NCI-H2171 treated with DMSO at 0.1 percent for 48 hours (cell line): ENCODE measurements at places on chromosomes 13 and 19.

DNA sequence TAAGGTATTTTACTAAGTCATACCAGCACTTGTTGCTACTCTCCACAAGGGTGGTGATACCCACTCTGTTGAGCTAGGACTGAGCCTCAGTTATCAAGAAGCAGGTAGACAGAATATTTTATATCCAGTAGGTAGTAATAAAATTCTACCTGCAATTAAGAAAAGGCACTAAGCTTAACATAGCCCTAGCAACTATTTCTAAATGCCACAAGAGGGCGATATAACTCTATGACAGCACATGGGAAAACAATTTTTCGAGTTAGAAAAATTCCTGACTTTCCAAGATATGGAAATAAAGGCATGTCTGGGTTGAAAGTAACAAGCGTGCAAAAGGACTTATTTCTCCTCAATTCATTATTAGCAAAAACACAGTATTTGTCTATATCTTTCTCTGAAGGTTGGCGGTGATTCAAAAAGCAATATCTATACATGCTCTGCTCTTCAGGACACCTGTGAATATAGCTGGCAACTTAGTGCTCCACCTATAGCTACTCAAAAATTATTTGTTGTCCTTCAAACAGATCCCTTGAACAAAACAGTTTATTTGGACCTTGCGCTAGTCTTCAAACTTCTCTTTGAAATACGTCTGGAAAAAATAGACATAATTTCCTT lies 14.7 kb downstream of the CCDC169 start:
- peak; percentile 31 for DNase-seq

DNA sequence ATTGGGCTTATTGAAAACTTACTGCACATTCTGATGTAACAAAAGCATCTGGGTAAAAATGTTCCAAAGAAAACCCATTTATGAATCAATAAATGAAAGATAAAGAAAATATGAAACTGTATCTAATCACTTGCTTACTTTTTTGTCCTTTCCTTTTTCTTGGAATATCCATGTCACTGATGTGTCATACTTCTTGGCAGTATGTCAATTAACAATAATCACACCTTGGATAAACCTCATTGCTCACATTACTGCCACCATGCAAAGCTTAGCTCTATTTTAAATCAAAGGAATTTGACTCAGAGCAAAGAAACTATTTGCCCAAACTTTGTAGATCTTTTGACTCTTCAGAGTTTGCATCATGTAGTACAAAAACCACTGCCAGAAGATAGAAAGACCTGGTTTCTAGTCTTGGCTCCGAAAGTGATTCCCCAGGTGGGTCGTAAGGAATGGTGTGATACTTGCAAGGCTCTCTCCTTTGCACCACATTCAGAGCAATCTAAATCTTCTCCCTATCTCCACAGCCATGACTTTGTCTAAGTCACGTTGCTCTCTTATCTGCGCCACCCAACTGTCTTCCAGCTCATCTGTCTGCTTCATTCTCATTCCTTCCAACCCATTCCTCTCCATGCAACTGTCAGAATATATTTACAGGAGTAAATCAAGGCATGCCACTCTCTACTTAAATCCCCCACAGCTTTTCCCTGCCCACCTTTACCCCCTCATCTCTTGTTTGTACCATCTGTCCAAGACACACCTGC lies 311.9 kb downstream of the COG6 start:
- no peak for DNase-seq

DNA sequence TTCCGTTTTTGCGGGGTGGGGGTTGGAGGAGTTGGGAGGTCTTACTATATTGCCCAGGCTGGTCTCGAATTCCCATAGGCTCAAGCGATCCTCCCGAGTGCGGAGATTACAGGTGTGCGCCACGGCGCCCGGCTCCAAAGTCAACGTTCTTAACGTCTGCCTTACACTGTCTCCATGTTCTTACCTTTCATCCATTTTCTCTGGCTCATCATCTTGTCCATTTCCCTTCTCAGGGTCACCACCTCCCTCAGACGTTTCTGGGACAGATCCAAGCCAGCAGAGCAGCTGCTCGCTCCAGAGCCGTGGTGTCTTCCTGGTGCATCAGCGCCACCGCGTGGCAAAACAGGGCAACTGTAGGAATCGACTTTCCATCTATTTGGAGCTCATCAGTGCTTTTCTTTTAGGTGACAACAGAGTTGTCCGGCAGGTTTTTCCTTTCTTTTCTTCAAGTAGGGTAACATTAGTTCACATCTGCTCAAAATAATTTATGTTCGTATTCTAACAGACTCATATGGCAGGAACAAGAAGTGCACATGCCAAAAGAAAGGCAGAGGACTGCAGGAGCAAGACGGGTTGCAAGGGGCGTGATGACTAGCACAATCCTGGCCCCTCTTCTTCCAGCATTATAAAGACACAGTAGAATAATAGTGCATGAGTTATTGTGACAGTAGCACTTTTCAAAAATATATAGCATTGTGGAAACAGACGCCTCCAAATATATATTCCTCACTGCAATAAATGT lies 103.1 kb upstream of the ABCC4 start:
- DNase-seq = peak; percentile 77

DNA sequence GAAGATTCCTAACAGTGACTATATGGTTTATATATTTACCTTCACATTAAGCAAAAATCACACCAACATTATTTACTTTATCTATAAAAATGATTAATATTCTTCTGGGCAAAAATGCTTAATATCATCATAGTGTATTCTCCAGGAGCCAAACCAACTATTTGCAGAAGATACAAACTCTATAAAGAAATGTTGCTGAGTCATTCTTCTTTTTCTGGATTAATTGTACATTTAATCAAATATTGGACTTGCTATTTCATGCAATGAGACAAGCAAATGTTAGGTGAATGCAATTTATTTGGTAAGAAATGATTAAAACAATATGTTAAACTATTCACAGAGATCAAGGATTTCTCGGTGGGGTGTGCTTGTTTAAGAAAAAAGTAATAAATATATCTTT lies 1075.8 kb downstream of the PCDH9 start:
- no peak for DNase-seq
